Left colon (tissue), 2 donors: ENCODE measurements at places on chromosomes 12 and 14. TPM values are rescaled to one million over a fixed set of nuclear protein-coding genes. Genes with fewer than 3 reads are reported as not detected.

KRT3 gene
- not detected for total RNA-seq

LRRC43 gene
- total RNA-seq = 0.59 TPM

ARMH4 gene
- total RNA-seq = 0.82 TPM

SCFD1 gene
- 77.8 TPM for total RNA-seq

LGMN gene
- total RNA-seq = 70.8 TPM

CLEC2A gene
- total RNA-seq = not detected

AICDA gene
- not detected for total RNA-seq

KRT1 gene
- total RNA-seq = not detected

AQP2 gene
- total RNA-seq = not detected

PXN gene
- 161 TPM for total RNA-seq

VRK1 gene
- total RNA-seq = 14.6 TPM

RBM25 gene
- total RNA-seq = 65.8 TPM

- no peak for DNase-seq
These were observed 10.8 kb downstream of the ZCRB1 start for GRCh38 chr12:42315108-42315507.

DNA sequence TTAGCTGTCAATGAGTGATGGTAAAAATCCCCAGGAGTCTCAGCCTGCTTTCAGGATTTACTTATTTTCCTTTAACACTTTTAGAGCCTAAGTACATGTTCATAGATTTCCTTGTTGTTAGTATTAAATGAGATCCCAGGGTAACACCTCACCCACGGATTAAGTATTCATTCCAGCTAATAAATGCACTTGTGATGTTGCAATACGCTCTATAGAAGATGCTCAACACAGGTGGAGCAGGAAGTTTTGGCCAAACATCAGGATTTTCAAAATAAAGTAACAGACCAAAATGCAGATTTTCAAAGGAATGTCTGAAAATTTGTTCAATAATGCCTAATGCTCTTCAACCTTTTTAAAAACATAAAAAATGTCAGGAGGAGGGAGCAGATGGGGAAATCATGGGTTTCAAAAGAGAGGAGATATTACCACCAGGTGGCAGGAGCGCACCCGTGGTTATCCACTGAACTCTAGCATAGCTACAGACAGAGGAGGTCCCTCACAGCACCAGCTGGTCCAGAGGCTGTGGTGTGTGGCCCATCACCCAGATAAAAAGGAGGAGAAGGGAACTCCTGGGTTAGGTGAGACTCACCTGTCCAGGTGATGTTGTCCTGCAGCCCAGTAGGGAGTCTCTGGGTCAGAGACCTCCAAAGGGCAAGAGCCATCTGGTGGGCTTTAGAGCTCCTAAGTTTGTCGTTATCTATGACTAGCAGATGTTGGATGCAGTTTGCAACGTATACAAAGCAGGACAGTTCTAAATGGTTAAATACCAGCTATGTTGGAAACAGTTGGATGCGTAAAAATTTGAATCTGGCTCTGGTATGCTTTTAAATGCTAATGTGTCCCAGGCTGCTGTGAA, 1158.4 kb upstream of the TMEM132C start:
- DNase-seq = peak; percentile 27

GRCh38 chr14:38404616-38405015, 148.7 kb upstream of the CLEC14A start:
- no peak for DNase-seq

DNA sequence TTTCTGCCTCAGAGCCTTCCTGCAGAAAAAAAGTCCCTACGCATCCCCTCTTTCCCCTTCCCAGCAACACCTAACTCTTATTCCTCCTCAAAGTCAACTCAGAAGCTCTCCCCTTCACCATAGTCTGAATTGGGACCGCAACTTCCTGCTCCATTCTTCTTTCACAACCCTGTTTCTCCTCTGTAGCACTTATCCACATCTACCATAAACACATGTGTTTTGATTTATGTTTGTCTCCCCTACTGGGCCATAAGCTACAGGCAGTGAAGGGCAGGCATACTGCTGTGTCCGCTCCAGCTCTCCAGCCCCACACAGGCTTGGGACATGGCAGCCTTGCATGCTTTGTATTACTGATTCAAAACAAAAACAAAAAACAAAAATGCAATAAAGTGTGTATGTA, 5.9 kb downstream of the SDR9C7 start:
- no peak for DNase-seq

- no peak for DNase-seq
These were observed 249.3 kb upstream of the KRR1 start for GRCh38 chr12:75760573-75761294.

DNA sequence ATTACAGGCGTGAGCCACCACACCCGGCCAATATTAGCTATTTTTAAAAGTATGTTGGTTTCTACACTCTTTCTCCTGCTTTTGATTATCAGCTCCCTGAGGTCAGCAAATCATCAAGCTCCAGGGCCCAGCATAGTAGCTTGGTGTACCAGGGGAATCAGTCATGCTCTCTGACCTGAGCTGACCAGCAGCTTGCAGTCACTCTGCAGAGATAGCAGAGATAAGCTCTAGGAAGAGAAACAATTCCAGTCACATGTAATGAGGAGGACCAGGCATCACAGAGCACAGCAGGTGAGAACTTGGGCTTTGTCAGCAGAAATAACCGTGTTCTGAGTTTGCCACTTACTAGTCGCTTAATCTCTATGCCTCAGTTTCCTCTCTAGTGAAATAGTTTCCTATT, 8.5 kb downstream of the PLEKHD1 start:
- DNase-seq = no peak

DNA sequence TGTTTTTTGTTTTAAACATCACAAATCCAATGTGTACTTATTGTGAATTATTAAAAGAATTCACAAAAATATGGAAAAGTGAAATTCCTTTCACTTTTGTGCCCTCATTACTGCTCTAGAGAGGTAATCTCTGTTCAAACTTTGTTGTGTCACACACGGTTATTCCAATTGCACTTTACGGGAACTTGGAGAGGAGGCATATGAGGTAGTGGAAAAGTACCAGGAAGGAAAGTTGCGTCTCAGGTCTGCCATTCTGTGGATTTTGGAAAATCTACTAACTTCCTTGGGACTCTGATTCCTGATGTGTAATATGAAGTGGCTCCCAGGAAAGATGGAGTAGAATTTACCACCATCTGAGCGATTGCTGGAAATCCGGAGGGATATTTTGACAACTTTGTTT, 90.9 kb upstream of the DCN start:
- DNase-seq = no peak

DNA sequence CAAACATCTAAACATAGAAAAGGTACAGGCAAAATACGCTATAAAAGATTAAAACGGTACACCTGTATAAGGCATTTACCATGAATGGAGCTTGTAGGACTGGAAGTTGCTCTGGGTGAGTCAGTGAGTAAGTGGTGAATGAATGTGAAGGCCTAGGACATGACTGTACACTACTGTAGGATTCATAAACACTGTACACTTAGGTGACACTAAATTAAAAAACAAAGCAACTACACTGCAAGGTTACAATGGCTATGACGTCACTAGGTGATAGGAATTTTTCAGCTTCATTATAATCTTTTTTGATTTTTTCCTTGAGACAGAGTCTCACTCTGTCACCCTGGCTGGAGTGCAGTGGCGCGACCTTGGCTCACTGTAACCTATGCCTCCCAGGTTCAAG, 269.2 kb downstream of the KSR2 start:
- no peak for DNase-seq

DNA sequence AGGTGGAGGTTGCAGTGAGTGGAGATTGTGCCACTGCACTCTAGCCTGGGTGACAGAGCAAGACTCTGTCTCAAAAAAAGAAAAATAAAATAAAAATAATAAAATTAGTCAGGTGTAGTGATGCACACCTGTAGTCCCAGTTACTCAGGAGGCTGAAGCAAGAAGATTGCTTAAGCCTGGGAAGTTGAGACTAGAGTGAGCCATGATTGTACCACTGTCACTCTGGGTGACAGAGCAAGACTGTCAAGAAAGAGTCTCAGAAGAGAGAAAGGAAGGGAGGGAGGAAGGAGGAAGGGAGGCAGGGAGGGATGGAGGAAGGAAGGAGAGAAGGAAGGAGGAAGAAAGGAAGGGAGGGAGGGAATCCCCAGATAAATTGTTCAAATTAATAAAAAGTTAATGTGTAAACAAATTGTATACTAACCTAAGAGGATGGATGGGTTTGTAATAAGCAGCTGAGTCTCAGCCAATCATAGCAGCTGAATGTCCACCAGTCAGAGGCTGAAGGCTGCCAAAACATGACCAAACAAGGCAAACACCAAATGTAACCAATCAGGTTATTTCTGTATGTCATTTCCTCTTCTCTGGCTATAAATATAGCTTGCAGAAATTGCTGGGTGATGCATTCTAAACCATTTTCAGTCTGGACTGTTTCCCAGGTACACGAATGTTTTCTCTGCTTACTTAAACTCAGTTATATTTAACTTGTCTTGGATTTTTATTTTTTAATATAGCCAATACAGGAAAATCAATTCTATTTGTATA, 6.1 kb upstream of the CDCA4 start:
- DNase-seq = no peak

DNA sequence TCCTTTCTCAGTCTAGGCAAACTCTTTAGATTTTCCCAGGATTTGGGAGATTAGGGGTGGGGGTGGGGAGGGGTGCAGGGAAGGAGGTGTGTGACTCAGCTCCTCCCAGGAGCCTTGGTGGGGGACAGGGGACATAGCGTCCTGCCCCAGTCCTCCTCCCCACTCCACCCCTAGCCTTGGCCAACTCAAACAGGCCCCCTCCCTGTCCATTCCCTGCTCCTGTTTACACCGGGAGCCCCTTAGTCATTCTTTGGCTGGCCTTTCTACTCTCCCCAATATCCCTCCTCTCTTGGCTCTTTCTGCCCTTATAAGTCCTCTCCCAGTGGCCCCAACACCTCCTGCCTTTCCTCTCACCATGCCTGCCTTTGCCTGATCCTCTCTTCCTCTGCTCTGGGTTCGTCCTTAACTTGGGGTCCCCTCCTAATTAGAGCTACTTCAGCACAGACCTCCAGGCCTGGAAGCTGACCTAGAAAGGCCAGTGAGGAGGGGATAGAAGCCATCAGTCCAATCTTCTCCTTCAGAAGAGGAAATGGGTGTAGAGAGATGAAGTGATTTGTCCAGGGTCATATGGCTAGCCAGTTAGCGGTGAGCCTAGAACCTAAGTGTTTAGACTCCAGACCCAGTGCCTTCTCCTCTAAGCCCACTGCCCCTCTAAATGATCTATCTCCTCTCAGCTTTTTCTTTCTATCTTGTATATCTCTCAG, 2.3 kb upstream of the ITGA5 start:
- no peak for DNase-seq

DNA sequence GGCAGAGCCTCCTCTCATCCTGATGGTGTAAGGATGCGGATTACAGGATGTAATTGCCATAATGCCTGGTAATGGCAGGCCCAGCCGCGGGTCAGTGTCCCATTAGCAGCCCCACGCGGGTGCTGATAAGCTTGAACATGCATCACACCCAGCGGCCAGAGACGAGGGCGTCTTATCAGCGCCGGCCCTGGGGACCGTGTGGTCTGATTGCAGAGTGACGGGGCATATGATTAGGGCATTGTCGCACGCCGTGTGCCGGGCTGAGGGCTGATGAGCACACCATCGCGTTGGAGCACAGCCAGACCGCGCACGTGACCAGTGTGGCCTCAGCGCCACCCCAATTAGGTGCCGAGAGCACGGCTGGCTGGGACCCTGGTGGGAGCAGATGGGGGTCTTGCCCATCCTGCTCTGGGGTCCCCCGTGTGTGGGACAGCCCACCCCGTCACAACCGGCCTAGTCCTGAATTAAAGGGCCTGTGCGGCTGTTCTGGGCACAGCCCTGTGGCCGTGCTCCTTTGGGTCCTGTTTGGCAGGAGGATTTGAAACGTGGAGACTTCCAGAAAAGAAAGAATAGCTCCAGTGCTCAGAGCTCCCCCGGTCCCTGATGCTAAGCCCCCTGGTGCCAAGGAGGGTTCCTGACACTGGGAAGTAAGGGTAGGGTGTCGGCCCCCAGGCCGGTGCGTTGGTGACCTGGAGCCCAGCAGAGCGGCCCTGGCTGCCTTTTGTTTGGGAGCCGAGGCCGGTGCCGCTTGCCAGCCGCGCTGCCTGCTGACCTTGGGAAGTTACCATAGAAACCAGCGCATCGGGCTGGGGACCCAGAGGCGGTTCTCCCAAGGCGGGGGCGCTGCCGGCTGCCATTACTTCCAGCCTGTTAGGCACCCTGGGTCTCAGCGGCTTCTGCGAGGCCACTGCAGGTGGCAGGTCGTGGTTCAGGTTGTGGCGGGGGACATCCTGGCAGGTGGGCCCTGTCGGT, 20.7 kb downstream of the KIF26A start:
- no peak for DNase-seq

GRCh38 chr12:126182619-126183236, 1117.5 kb downstream of the AACS start:
- no peak for DNase-seq

GRCh38 chr14:21238823-21239518, 30.3 kb downstream of the HNRNPC start:
- DNase-seq = no peak

GRCh38 chr12:111436811-111437210, 31.1 kb downstream of the SH2B3 start:
- no peak for DNase-seq

DNA sequence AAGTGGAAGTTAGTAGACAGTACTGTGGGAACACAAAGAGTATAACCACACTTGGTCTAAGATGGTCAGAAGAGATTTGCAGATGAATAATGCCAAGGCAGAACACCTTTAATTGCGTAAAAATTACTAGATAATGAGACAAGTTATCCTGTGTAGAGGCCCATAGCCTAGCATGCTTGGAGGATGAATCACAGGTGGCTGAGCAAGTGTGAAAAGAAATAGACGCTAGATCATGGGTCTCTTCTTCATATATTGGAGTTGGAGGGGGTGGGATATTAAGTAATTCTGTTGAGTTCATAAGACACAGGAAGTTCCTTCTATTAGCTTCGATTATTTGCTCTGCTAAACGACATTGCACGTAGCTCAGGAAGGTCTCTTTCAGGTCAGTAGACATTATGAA, 454.3 kb upstream of the LMO3 start:
- DNase-seq = no peak

- no peak for DNase-seq
These were observed 41.9 kb upstream of the INF2 start for GRCh38 chr14:104647467-104648043.

- DNase-seq = no peak
These were observed 40.9 kb upstream of the LHX5 start for GRCh38 chr12:113512568-113512967.

- no peak for DNase-seq
These were observed 1.4 kb downstream of the SYNE3 start for GRCh38 chr14:95515080-95515489.
